Activated naive CD8-positive, alpha-beta T cell treated with anti-CD3 and anti-CD28 coated beads, Interleukin-2, amount 50 U/mL, for 24 hours (primary cell): ENCODE measurements at places on chromosomes 7 and 10.
A peak's percentile ranks its signal among the peaks of the same experiment; 100 is the strongest.

DNA sequence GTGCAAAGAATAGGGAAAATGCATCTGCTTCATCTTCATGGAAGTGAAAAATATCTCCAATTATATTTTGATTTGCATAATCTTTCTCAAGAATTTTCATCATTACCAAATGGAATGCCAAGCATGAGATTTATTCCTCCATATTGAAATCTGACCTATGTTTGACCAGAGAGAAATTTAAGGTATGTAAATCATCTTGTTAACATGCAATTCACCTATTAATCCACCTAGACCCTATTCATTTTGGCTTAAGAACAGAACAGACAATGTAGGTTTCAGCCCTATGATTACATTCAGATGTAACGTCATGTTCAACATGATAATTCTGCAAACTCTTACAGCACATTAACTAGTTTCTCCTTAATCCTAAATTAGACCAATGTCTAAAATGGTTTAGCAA lies 30.8 kb upstream of the TMEM140 start:
- H3K27me3 ChIP-seq = no peaks in the 10 kb centered on the region
- DNase-seq = no peak
- no peaks in the 10 kb centered on the region for H3K4me1 ChIP-seq
- no peak overlapping the region for H3K27ac ChIP-seq
- peaks cover 16% of the 10 kb centered on the region for H3K36me3 ChIP-seq

GRCh38 chr7:29839921-29840320 lies 33.6 kb downstream of the WIPF3 start:
- DNase-seq = no peak
- H3K4me1 ChIP-seq = no peaks in the 10 kb centered on the region
- H3K27ac ChIP-seq = no peak overlapping the region
- H3K4me3 ChIP-seq = no peak overlapping the region
- H3K27me3 ChIP-seq = no peaks in the 10 kb centered on the region

GRCh38 chr10:119782981-119783664 lies 57.3 kb downstream of the INPP5F start:
- no peak overlapping the region for H3K4me3 ChIP-seq
- no peak for DNase-seq
- H3K36me3 ChIP-seq = peaks cover 13% of the 10 kb centered on the region
- H3K4me1 ChIP-seq = peaks cover 29% of the 10 kb centered on the region
- peak overlapping the region; percentile 20 for H3K27ac ChIP-seq

- H3K27ac ChIP-seq = no peak overlapping the region
- no peaks in the 10 kb centered on the region for H3K4me1 ChIP-seq
These were observed 404.7 kb downstream of the ARL4A start for GRCh38 chr7:13091974-13092707.

DNA sequence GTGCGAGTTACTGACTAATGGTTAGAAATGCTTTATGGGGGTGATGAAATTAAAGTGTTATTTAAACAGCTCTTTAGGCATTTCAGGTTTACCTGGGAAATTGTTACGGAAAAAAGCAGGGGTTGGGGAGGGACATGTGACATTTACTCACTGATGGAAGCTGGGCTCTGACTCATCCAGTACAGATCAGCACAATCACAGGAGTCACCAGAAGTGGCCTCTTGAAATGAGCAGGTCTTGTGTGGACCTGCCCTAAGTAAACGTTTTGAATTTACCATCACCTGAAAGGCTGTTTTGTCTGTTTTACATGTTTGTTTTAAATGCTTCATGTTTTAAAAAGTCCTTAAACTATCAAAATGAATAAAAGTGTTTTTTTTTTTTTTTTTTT lies 2.3 kb downstream of the GLRX3 start:
- H3K27me3 ChIP-seq = peaks cover 6% of the 10 kb centered on the region
- peak overlapping the region; percentile 67 for H3K27ac ChIP-seq
- peaks cover 61% of the 10 kb centered on the region for H3K4me1 ChIP-seq
- peaks cover 32% of the 10 kb centered on the region for H3K36me3 ChIP-seq
- no peak for DNase-seq

DNA sequence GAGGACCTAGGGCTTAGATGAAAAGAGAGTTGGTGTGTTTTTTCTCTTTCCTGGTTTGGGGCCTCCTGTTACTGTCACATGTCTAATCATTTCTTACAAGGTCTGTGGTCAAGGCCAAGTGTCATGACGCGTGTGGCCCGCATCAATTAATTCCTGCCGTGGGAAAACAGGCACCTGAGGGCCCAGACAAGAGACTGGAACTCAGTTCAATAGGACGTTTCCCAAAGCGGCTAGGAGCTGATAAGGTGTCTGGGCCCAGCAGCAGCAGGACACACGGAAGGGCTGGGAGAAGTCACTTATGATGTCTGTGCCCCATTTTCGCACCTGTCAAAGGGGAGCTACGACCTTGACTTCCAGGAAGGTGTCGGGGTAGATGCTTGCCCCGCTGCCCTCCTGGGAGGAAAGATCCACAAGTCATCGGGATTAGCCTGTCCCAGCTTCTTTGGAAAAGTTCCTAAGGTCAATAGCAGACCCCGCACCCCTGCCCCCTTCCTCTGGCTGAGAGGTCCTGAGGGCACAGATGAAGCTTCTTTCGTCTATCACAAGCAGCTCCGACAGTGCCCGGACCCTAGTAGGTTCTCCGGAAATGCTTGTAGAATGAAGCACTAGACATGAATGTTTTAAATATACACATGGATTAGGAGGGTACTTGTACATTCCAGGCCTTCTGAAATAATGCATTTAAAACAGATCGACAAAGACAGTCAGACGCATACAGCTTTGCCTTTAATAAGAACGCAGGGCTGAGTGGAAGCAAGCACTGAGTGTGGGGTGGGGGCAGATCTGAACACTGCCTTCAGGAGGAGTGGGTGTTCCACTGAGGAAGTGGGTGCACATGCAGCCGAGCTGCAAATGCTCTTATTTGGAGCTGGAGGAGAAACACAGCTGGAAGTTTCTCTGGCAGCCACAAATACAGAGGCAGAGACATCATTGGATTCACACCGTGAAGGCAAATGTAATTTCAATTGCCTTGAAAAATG lies 237.5 kb upstream of the GRB10 start:
- H3K4me1 ChIP-seq = no peaks in the 10 kb centered on the region
- H3K36me3 ChIP-seq = peaks cover 2% of the 10 kb centered on the region
- no peak overlapping the region for H3K27ac ChIP-seq
- no peaks in the 10 kb centered on the region for H3K27me3 ChIP-seq

DNA sequence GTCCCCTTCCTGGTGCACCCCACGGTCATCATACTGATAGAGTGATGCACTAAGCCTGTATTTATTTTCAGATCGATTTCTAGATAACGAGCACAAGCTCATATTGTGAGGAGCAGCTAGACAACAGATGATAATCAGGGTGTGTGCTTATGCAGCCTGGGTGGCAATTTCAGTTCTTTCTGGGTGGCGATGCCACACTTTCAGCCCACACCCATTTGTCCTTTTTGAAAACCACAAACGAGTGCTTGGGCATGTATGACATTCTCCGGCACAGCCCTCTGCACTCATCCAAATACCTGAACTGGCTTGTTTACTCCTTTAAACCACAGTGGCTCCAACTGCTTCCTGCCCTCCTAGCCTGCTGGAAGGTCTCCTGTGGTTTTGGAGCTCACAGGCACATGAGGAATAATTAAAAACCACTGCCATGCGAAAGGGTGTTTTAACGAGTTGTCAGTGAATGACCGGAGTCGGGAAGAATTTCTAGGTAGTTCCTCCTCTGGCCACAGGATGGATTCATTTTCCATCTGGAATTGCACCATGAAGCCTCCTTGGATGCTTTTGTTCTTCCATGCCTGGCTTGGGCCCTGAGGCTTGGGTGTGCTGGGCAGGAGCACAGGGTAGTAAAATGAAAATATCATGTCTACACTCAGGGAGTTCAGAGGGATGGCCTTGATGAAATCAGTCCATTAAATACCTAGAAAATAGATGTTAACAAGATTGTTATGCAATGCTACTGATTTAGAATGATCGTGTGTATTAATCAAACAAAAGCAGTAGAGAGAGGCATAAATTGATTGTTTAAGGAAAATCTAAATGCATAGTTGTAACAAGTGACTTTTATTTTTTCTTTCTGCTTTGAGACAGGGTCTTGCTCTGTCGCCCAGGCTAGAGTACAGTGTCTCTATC lies 52.4 kb upstream of the ITGB1 start:
- DNase-seq = no peak
- no peak overlapping the region for H3K4me3 ChIP-seq
- no peaks in the 10 kb centered on the region for H3K36me3 ChIP-seq
- no peak overlapping the region for H3K27ac ChIP-seq

GRCh38 chr7:69276011-69276729 lies 322.1 kb upstream of the AUTS2 start:
- no peak overlapping the region for H3K4me3 ChIP-seq
- no peak for DNase-seq
- no peaks in the 10 kb centered on the region for H3K4me1 ChIP-seq
- no peaks in the 10 kb centered on the region for H3K36me3 ChIP-seq
- H3K27me3 ChIP-seq = peaks cover 2% of the 10 kb centered on the region

- DNase-seq = no peak
- H3K27ac ChIP-seq = no peak overlapping the region
- no peaks in the 10 kb centered on the region for H3K4me1 ChIP-seq
- no peaks in the 10 kb centered on the region for H3K36me3 ChIP-seq
- no peak overlapping the region for H3K4me3 ChIP-seq
These were observed 138.9 kb upstream of the LYZL1 start for GRCh38 chr10:29150010-29150409.

DNA sequence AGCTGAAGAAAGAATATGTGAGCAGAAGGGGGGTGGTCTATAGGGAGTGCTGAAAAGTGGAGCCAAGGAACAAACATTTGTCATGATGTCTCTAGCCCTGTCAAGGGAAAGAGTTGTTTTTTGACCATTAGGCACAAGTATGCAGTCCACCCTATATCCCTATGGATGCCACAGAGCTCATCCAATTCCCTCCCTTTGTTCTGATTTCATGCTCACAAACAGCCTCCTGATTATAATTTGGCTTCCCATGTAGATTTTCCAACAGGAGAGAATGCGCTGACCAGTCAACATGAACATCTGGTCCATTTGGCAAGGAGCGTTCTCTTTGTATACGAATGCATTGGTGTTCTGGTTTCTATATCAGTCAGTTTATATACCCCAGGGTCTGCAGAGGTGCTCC lies 12.1 kb upstream of the CEP41 start:
- H3K36me3 ChIP-seq = no peaks in the 10 kb centered on the region
- H3K27ac ChIP-seq = no peak overlapping the region
- no peak for DNase-seq

GRCh38 chr7:600149-601035 lies 80.7 kb upstream of the PDGFA start:
- DNase-seq = no peak
- no peaks in the 10 kb centered on the region for H3K27me3 ChIP-seq
- peaks cover 70% of the 10 kb centered on the region for H3K4me1 ChIP-seq
- H3K36me3 ChIP-seq = peaks cover 38% of the 10 kb centered on the region
- peak overlapping the region; percentile 99 for H3K27ac ChIP-seq
- H3K4me3 ChIP-seq = peak overlapping the region; percentile 77

DNA sequence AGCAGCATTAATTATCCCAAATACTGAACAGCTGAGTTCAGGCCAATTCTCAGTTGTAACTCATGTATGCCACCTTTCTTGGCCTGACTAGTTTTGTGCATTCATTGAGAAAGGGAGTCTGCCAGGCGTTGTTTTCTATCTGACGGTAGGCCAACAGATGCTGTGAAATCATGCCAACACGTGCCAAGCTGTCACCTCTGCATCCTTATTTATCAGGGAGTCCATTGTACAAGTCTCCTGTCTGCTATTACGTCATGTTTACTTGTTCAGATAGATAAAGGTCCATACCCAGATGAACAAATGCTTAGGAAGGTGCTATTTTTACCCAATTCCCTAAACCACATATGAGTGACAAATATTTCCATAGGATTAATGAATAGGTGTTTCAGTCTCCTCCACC lies 127.2 kb upstream of the CDK6 start:
- H3K27me3 ChIP-seq = no peaks in the 10 kb centered on the region
- peaks cover 7% of the 10 kb centered on the region for H3K4me1 ChIP-seq
- DNase-seq = no peak
- H3K27ac ChIP-seq = no peak overlapping the region

GRCh38 chr10:86668297-86669165 lies at the start of gene LDB3:
Gene LDB3 (plus strand): TSS chr10:86668511. CDS start chr10:86668692, 181 bp downstream.
- no peaks in the 10 kb centered on the region for H3K36me3 ChIP-seq
- no peak for DNase-seq
- H3K27me3 ChIP-seq = no peaks in the 10 kb centered on the region
- no peaks in the 10 kb centered on the region for H3K4me1 ChIP-seq
- no peak within 1 kb of the TSS for H3K27ac ChIP-seq

DNA sequence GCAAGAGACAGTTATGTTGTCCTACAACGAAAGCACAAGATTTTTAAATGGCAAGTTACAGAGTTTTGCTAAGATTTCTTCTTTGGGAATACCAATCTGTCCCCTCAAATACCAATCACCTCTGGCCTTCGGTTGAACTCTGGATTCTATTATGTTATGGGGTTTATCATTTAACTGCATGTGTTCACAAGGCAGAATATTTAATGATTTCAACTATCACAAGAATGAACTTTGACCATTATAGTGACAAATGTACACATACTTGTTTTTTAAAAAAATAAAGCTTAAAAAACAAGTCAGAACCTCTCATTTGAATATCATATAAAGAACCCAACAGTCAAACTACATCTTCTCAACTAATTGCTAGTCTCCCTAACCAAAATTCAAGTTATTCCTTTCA lies 11.3 kb downstream of the OAT start:
- H3K4me3 ChIP-seq = no peak overlapping the region
- H3K36me3 ChIP-seq = peaks cover 34% of the 10 kb centered on the region

GRCh38 chr10:88182601-88182930 lies 319.1 kb downstream of the PTEN start:
- DNase-seq = no peak
- H3K4me1 ChIP-seq = peaks cover 5% of the 10 kb centered on the region

DNA sequence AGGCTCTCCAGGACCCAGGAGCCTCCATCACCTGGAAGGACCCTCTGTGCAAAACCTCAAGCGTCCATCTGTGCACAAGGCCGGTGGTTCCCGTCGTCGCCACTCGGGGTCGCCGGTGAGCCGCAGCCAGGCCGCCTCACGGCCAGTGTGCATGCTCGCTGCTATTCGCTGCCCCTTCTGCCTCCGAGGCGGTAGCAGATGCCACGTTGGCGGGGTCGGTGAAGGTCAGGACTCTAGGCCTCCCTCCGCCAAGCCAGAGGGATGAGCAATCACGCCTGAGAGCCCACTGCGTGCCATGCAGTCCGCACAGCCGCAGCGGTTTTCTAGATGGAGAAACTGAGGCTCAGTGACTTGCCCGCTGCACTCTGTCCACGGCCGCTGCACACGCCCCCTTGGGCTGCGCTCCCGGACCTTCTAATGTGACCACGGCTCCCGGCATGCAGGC lies 5.7 kb downstream of the UPK3B start:
- peak; percentile 66 for DNase-seq
- no peak overlapping the region for H3K4me3 ChIP-seq
- H3K27me3 ChIP-seq = no peaks in the 10 kb centered on the region
- no peaks in the 10 kb centered on the region for H3K36me3 ChIP-seq
- H3K27ac ChIP-seq = no peak overlapping the region

DNA sequence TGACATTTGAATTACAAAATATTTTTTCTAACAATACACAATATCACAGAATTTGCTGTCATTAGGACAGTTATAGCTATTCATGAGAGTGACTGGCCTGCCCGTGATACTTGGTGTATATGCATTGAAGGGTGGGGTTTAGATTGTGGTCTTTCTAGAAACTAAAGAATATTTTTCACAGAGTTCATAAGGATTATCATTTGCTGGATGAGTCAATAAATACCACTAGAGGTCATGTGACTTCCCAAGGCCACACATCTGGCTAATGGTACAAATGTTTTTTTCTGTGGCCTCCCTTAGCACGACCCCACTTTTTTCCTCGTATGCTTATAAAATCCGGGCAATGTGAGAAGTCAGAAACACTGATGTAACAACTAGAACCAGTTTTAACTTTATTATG lies 5.2 kb downstream of the OPTN start:
- H3K4me3 ChIP-seq = no peak overlapping the region
- DNase-seq = no peak
- peaks cover 15% of the 10 kb centered on the region for H3K36me3 ChIP-seq
- no peaks in the 10 kb centered on the region for H3K27me3 ChIP-seq
- peak overlapping the region; percentile 17 for H3K27ac ChIP-seq

- no peak overlapping the region for H3K27ac ChIP-seq
- no peaks in the 10 kb centered on the region for H3K36me3 ChIP-seq
These were observed 655.6 kb downstream of the SORCS1 start for GRCh38 chr10:106508950-106509349.
